Activated CD4-positive, CD25-positive, alpha-beta regulatory T cell treated with anti-CD3 and anti-CD28 coated beads, Interleukin-2, amount 50 U/mL, for 16 hours (primary cell): ENCODE measurements at places on chromosomes 1 and 21.

- DNase-seq = no peak
Observed at GRCh38 chr1:58824753-58825389, 41.0 kb upstream of the JUN start.

DNA sequence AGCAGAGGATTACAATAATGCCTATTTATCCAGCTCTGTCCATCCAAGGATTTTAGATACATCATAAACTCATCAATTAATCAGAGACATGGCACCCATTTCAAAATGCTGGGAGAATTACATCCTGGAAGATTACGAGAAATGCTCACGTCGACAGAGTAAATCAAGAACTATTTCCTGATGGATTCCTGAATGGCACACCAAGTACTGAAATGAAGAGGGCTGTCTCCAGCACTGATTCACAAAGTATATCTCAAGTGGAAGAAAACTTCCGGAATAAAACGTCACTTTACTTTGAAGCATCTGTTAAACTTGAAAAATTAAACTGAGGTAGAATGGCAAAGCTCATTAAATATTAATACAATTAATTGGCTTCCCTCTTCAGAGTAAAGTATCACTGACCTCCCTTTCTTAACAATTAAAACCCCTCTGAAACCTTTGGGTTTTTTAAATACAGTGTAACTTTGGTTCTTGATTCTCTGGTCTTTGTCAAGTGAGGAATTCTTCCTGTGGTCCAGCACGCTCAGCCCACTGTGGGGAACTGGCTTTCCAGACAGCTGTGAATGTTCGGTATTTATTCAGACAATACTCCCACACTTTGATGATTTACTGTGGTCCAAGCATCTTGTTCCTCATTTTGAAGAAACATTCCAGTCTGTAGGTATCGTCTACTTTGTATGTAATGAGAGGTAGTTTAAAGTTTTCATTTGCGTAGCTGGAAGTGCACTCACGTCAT, 288.0 kb downstream of the NFIA start:
- no peak for DNase-seq

DNA sequence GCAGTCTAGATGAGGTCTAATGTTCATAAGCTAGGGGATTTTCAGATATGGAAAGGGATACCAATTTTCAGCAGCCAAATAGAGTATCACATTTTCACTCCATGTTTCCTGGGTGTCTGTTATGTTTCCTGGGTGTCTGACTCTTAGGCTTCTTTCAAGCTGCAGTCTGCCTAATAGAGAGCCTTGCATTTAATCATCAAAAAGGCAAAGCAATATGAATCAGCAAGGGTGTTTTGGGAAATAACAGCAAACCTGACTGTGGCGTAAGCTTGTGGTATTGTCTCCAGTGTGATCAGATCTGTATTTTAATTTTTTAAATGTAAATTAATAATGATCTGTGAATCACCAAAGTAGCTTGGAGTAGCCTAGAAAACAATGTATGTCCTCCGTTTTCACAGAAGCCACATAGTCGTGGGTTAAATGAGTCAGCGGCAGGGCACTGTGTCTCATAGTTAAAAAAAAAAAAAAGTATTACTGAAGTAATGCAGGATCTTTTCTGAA, 10.4 kb downstream of the LGALS8 start:
- DNase-seq = no peak

DNA sequence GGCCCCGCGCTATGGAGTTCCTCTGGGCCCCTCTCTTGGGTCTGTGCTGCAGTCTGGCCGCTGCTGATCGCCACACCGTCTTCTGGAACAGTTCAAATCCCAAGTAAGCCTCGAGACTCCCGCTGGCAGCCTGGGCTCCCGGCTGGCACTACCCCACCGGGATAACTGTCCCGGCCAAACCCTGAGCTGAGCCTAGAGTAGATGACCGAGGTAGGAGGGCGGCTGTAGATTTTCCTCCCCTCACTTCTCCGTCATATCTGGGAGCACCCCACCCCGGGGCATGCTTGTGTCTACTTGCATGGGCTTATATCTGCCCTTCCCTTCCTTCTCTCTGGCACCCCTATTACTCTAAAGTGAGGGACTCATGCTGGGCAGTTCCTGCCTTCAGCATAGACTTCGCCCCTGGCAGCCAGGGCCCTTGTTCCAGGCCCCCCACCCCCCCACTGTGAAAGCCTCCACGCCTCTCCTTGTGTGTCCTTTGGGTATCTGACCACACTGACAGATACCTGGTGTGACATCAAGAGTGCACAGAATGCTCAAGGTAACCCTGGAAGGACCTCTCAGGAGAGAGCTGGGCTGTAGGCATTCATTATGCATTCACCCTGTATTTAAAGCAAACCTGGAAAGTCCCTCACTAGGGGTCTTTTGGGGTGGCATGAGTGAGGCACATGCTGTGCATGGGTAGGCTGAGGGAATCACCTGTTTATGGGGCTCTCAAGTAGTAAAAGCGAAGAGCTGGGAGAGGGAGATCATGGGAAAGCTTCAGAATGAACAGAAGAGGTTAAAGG, 485 bp downstream of the EFNA1 start:
- no peak for DNase-seq

- DNase-seq = no peak
Observed at GRCh38 chr1:149848340-149849110, 50.8 kb upstream of the BOLA1 start.

- no peak for DNase-seq
Observed at GRCh38 chr21:27094184-27094948, 127.5 kb upstream of the ADAMTS5 start.

DNA sequence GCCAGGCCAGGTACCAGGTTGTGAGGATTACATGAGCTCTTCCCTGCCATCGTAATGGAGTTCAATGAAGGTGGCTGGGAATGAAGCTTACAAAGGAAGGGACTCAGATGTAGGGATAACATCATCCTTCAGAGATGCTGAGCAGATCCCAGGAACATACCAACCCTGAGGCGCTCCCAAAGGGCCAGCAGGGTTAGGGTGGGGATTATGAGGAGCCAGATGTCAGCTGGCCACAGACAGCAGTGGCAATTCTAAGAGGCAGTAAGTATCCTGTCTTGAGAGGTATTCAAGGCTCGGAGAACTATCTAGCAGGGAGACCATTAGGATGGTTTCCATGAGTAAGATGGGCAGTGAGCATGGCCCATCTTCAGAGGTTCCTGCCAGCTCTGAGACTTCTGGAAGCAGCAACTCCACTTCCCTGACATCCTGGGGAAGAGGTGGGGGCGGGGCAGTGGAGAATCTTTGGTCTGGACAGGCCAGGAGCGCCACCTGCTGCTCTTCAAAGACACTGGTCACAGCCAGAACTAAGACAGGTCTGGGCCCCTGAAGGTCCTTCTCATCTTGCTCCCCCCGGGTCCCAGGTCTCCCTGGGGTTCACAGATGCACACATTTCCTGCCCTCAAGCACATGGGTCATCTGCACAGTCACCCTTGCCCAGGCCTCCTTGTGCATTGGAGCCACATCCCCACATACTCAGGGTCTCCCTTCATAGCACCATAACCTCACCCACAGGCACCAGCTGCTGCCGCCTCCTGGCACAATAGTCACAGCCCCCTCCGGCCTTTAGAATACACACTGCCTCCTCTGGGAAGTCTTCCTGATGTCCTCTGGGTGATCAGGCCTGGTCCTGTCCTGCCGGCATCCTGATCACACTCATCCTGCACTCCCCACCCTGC, 2.7 kb upstream of the SDC3 start:
- no peak for DNase-seq

- no peak for DNase-seq
Observed at GRCh38 chr1:160206036-160206389, 829 bp downstream of the PEA15 start.

DNA sequence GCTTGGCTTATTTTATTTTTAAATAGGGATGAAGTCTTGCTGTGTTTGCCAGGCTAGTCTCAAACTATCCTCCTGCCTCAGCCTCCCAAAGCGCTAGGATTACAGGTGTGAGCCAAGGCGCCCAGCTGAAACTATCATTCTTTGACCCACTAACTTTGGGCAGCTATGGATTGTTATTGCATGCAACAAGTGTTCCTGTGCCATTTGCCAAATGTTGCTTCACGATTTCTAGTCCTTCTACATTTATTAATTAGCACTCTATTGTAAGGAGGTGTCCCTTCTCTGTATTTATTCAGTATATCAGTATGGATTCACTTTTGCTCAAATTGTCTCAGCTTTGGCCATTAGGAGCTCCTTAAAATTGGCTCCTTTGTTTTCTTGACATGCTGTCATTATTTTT, 36.4 kb downstream of the YTHDF2 start:
- no peak for DNase-seq

- peak; percentile 24 for DNase-seq
Observed at GRCh38 chr1:112957133-112957812, 1.3 kb upstream of the SLC16A1 start.

- no peak for DNase-seq
Observed at GRCh38 chr1:207284209-207284897, 37.1 kb upstream of the CD55 start.

GRCh38 chr1:37068897-37069296, 34.6 kb upstream of the GRIK3 start:
- DNase-seq = no peak

DNA sequence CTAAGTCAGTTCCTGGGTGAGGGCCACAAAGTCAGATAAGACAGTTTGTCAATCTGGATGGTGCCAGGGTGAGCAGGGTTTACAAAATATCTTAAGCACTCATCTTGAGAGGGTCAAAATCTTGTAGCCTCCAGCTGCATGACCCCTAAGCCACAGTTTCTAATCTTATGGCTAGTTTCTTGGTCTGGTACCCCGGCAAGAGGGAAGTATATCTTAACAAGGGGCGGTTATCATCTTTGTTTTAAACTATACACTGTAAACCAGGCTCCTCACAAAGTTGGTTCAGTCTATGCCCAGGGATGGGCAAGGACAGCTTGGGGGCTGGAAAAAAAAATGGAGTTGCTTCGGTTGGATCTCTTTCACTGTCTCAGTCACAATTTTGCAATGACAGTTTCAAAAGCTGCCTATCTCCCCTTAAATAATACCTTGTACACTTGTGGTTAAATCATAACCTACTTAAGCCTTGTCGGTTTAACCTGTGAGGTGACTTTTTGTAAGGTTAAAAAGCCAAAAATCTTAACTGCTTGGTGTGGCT, 7.8 kb upstream of the CD46 start:
- no peak for DNase-seq

DNA sequence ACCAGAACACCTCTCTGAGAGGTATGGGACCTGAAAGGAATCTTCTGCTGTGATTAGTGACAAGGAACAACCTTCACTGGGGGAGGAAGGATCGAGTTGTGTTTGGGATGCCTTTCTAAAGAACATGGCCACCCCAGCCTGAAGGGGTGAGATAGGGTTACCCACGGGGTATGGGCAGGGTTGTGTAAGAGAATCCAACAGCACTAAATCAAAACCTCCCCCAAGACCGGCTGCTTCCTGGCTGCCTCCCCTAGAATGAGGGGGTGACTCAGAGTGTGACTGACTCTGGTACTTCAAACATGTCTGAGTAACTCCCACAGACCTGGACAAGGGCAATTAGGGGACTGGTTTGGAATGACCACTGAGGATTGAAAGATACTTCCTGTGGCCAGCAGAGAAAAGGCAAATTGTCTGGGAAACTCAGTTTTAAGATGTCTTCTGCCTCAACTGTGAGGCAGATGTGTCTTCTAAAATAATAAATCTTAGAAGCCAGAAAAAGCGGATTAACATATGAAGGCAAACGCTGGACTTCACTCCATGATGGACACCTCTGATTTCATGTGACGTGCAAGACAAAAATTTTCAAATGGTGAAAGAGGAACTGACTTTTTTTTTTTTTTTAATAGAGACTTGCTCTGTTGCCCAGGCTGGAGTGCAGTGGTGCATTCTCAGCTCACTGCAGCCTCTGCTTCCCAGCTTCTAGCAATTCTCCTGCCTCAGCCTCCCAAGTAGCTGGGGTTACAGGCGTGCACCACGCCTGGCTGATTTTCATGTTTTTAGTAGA, 6.7 kb upstream of the PTPN14 start:
- no peak for DNase-seq

DNA sequence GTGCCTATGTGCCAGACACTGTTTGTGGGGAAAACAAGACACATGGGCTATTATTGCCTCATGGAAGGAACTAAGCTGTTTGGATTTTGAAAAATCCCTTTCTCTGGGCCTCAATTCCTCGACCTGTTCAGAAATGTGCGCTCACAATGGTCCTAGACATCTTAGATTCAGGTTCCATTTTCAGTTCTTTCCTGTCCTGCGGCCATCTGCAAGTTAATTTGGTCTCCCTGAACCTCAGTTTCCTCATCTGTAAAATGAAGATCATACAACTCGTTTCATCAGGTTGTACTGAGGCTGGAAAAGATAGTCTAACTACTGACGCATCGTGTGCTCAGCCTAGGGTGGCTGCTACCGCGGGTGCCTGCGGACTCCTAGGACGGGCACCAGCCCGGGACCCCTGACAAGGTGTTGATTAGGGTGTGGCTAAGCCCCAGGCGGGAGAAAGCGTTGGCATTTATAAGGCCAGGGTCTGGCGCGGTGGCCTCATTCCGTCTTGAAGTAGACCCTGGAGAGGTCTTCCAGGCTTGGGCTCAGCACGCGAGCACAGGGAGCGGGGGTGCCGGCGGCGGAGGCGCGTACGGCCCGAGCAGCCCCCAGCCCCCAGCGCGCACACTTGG, 493 bp upstream of the ELOA start:
- DNase-seq = no peak

GRCh38 chr1:7406641-7407543, 364.2 kb upstream of the VAMP3 start:
- DNase-seq = no peak

DNA sequence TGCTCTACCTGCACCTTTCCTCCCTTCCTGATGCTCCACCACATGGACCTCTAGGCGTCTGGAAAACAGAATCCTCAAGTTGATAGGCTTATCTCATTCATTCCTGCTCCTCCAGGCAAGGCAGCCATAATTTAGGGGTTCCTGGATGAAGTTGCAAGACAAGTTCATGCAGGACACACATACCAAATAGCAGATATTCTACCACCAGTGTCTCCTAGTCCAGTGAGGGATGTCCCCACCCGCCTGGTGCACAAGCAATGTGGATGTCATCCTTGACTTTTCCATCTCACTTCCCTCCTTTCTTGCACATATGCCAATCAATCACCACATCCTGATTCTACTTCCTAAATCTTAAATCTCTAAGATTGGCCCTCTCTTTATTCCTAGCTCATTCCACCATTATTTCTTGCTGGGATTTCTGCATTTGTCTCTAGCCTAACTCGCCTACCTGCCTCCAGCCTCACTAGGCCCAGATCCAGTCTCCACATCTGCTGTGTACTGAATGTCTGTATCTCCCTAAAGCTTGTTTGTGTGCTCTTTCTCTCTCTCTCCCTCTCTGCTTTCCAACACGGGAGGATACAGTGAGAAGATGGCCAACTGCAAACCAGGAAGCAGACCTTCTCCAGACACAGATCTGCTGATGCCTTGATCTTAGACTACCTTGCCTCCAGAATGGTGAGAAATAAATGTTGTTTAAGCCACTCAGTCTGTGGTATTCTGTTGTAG, 40.5 kb downstream of the CD34 start:
- DNase-seq = no peak

GRCh38 chr1:178768423-178768822, 43.4 kb downstream of the RALGPS2 start:
- DNase-seq = no peak

GRCh38 chr1:39655578-39656268, 16.2 kb downstream of the NT5C1A start:
- DNase-seq = no peak
